Gastroesophageal sphincter (tissue), 4 donors: ENCODE measurements at places on chromosomes 4 and X. TPM values are rescaled to one million over a fixed set of nuclear protein-coding genes. Genes with fewer than 3 reads are reported as not detected.

The TRIM75 gene
- total RNA-seq = not detected

DNA sequence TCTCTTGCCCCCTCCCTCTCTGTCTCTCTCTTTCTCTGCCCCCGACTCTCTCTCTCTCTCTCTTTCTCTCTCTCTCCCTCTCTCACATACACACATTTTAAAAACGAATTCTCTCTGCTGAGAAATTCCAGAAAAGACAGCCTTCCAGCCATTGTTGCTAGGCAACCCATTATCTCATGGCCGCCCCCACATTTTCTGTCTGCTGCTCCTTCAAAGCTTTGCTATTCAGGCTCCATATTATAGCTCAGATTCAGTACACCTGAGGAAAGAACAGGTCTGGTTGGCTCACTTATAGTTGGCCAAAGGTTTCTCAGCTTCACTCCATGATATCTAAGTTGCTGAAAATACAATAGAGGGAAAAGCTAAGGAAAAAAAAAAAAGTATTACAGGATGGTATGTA lies 174.4 kb upstream of the RADX start:
- no peaks in the 10 kb centered on the region for H3K36me3 ChIP-seq
- no peaks in the 10 kb centered on the region for H3K4me1 ChIP-seq
- H3K27ac ChIP-seq = no peak overlapping the region
- no peaks in the 10 kb centered on the region for H3K27me3 ChIP-seq

The IGSF1 gene
- total RNA-seq = 2.0 TPM

The XAGE2 gene
- total RNA-seq = not detected

The PLAC1 gene
- not detected for total RNA-seq
